ENCODE measurements at places on chromosomes 4 and X.

- DNase-seq = no peak
Measured at GRCh38 chrX:10246846-10247245, 90.1 kb downstream of the CLCN4 start.

GRCh38 chr4:105594099-105595010, 41.9 kb downstream of the ARHGEF38 start:
- DNase-seq = peak; percentile 70

GRCh38 chr4:95045429-95045828, 287.7 kb downstream of the BMPR1B start:
- peak; percentile 9 for DNase-seq

DNA sequence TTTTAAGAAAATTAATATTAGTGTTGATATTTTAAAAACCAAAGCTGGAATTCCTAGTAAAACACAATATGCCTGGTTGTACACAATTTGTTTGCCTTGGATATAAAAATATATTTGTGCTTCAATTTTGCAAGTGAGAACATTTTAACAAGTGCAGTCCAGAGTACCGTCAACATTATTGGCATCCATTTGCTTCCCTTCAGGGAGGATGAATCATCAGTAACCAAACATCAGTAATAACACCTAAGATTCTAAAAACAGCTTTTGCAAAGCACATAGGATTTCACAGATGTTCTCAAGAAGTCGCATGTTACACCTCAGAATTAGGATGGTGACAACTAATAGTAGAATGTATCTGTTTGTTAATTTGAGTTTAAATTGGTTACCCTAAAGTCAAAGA, 262.6 kb upstream of the BMP3 start:
- DNase-seq = peak; percentile 66

DNA sequence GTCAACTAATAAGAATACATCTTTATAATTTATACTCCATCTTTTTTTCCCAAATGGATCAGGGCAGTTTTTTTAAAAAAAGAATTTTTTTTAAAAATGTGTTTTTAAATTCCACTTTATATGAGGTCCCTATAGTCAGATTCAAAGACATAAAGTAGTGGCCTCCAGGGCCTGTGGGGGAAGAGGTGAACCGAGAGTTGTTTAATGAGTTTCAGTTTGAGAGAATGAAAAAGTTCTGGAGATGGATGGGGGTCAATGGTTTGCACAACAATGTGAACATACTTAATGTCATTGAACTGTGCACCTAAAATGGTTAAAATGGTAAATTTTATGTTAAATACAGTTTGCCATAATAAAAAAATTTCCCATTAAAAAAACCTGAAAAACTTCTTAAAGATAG, 53.8 kb downstream of the ZNF827 start:
- DNase-seq = no peak

DNA sequence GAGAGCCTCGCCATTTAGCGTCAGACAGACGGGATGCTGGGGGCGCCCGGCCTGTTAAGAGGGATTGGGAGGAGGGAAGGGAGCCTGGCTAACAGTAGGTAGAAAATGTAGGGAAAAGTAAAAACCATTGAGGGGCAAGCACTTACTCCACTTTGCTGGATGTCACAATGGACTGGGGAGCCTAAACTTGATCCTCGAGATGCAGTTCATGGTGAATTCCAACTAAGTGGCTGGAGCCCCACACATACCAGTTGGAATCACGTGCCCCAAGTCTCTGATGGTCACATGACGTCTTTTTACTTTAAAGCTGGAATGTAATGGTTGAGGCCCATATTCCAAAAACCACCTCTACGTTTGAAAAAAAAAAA, 1.5 kb downstream of the PLS3 start:
- no peak for DNase-seq

DNA sequence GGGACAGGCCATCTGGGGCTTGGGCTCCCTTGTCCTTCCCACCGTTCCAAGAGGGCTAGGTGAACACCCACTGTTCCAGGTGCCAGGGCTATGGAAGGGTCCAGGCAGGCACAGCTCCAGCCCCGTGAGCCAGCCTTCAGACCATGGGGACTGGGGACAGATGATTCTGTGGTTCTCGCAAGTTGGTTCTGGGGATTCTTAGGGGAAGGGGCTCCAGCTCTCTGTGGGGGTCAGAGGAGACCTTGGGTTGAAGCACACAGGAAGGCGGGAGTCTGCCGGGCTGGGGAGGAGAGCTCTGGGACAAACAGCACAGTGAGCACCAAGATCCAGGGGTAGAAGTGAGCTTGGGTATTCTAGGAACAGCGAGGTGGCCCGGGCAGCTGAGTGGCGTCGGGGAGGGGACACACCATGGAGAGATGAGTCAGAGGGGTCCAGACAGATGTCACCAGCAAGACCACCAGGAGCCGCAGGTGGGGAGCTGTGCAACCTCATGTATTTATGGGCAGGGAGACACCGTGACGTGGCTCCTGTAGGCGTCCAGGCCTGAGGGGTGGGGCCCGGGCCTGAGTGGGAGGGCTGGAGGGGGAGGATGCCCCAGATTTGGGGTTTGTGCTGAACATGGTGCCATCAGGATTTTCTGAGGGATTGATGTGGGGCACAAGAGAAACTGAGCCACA, 48.8 kb upstream of the HMX1 start:
- no peak for DNase-seq

DNA sequence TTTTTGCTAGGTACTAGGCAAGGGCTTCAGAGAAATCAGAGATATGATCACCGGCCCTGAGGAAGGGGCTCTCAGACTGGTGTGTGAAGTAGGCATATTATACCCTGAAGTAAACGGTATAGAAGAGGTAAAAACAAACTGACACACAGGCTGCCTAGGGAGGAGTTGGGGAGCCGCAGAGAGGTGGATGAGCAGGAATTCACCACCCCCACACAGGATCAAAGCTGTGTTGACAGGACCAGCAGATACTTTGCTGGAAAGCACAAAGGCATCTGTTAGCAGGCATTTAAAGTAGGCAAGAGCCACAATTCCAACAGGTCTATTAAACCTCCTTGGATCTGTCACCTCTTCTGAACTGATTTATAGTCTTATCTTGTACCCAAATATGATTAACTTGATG, 71.8 kb upstream of the GPR34 start:
- DNase-seq = no peak

GRCh38 chr4:154466336-154466735, 25.3 kb downstream of the DCHS2 start:
- DNase-seq = no peak

DNA sequence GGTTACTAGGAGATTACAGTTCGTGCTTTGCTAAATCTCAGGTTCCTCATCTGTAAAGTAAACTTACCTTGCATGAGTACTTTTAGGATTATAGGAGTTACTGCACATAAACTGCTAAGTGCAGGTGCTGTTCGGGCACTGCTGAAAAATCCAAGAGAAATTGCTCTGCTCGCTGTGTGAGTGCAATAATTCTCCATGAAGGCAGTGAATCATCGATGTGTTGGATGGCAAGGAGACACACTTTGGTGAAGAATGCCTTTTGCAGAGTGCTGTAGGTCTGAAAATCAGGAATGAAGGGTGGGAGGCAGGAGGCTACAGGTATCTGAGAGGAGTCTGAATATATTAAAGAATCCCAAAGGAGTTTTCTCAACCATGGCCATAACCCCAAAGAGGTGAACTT, 113.0 kb downstream of the CHIC2 start:
- DNase-seq = no peak

- DNase-seq = peak; percentile 27
Measured at GRCh38 chr4:83046693-83047473, 11.9 kb downstream of the COPS4 start.

GRCh38 chr4:1291091-1291490, 1.4 kb downstream of the MAEA start:
- DNase-seq = no peak

DNA sequence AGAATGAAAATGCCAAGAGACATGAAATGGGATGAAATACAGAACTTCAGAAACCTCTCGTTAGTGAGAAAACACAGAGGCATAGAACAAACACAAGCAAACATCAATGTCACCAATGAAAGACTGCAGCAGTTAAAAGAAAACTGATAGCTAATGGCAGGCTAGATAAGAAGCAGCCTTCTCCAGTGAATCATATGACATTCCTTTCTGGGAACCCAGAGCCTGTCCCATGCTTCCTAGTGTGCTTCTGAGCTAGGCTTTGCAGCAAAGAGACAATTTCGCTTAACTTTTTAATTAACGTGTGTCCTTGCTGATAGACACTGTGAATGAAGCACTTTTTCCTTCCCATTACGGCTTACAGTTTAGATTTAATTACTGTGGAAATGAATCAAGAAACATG, 444.6 kb downstream of the IL15 start:
- no peak for DNase-seq

GRCh38 chr4:90503677-90504076, 376.5 kb downstream of the CCSER1 start:
- no peak for DNase-seq

DNA sequence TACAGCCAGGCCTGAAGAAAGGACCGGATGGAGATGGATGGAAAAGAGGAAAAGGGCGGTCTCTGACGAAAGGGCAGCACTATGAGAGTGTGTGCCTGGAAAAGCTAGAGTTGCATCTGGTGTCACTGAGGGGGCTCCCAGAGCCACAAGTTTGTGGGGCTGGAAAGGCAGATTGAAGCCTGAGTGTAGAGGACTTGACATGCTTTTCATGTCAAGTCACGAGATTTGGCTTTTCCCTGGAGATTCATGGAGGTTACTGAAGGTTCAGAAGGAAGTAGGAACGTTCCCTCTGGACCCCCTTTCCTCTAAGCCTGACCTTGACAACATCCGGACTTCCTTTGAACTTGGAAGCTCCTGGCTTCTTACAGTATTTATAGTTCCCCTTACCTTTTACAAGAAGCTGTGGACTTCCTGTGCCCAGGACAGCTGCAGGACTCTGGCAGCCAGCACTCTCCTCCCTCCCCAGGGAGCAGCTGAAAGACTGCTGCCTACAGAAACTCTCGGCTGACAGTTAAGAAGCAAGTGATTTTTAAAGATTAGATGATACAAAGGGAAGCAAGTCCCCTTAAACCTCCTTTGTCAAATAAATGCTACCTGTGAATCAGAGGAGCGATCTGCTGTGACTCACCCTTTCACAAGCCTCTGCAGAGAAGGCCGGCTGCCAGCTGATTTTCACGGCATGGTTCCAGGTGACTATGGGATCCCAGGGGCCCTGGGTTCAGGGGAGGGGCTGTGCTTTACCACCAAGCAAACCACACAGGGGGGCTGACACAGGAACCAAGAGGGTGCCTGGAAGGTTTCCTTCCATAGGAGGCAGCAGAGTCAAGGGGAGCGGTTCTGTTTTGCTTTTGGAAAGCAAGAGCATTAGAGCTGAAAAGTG, 72.9 kb upstream of the STIM2 start:
- DNase-seq = peak; percentile 92

- DNase-seq = no peak
Measured at GRCh38 chrX:33183361-33183760, 28.0 kb downstream of the DMD start.

- DNase-seq = peak; percentile 69
Measured at GRCh38 chrX:45622538-45622937, 421.9 kb upstream of the DIPK2B start.

DNA sequence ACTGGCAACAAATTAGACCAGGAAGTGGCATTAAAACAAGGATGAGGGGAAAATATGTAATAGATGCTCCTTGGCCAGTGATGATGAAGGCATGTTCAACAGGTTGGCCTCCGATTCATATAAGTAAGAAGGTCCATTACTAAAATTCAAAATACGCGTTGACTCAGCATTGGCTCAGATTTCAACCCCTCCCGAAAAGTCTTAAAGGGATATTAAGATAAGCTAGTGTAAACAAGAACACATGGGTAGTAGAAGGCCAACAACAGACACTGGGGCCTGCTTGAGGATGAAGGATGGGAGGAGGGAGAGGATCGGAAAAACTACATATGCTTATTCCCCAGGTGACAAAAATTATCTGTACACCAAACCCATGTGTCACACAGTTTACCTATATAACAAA, 19.1 kb upstream of the LAP3 start:
- peak; percentile 45 for DNase-seq

DNA sequence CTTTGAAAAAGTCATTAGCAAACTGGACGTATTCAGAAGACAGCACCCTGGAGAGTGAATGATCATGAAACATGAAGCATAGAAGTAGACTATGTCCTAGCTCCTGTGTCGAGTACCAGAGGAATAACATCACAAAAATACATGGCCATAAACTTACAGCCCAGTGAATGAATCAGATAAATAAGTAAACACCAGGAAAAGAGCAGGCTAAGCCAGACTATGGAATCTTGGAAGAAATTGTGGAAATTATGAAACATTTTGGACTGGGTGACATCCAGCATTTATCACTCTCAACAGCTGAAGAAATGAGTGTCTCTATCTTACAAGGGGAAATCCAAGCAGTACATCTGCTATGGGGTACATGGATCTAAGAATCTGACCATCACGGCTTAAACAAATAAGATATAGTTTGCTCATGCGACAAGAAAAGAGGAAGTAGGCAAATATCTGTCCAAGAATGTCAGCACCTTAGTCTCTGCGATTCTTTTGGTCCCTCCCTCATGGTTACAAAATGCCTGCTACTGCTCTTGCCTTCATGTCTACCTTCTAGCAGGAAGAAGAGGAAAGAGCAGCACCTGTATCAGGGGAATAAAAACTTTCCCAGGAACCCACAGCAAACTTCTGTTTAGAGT, 481.5 kb downstream of the BCOR start:
- no peak for DNase-seq

GRCh38 chr4:155999725-156000124, 46.1 kb upstream of the CTSO start:
- no peak for DNase-seq

DNA sequence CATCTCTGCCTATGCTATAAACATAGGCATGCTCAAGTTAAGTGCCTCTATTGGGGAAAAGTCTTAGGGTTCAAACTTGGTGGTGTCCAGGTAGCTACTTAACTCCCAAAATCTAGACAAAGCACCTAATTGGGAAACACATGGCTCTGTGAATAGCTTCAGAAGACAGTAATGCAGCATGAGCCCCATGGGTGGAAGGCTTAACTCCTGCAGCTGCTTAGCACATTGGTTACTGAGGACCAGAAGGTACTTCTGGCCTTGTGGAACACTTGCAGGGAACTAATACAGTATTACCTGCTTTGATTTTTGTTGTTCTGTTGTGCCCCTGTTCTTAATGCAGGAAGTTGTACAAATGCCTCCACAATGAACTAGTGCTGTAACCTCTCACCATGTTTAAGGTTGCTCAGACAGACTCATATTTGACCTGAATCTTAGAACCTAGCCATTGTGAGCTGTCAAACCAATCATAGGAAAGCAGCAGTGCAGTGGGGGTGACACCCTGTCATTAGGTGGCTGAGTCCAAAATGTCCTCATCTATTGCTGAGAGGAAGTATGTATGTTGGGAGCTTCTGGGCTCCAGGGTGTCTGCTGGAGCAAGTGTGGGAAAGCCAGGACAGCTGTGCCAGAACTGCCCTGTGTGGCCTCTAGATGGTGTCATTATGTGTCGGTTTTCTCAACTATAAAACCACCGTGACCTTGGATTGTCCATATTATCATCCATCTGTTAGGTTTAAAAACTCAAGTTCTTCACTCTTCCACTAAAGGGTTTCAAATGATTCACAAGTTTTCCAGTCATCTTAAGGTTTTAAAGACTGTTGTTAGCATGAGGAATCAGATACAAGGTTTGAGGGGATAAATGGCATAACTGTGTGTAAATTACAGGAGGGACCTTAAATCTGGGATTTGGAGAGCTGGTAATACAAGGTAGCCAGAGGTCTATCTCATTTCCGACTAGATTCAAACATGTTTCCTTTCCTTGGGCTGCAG, 69.9 kb upstream of the WDR1 start:
- no peak for DNase-seq

Measured in epithelial cell of esophagus (primary cell).